ENCODE measurements at places on chromosomes 1 and 21. TPM values are rescaled to one million over a fixed set of nuclear protein-coding genes. Genes with fewer than 3 reads are reported as not detected.

CYB561D1 gene
- 4.2 TPM for total RNA-seq

- DNase-seq = no peak
Observed at GRCh38 chr1:198918920-198919319, 280.1 kb downstream of the PTPRC start.

- no peak for DNase-seq
Observed at GRCh38 chr1:109891930-109892329, 18.7 kb upstream of the CSF1 start.

GRCh38 chr1:58515794-58516401 is 30.6 kb downstream of the OMA1 start:
- peak; percentile 73 for DNase-seq

GRCh38 chr1:212455401-212455800 is 22.7 kb downstream of the NENF start:
- no peak for DNase-seq

DNA sequence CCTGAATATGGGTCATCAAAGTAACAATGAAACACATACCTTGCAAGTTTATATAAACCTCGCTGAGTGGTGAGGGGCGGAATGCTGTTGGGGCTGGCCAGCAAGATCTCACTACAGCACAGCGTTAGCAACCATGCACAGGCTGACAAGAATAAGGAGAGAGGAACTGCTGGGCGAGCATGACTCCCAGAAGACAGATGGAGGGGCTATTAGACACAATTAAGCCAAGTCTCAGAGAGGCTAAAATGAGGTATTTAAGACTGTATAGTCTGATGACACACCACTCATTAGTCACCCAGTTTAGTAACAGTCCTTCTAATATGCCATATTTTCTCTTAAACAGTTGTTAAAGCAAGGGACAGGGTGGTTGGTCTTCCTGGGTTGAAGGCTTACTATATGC is 340.2 kb upstream of the NR5A2 start:
- no peak for DNase-seq

DNA sequence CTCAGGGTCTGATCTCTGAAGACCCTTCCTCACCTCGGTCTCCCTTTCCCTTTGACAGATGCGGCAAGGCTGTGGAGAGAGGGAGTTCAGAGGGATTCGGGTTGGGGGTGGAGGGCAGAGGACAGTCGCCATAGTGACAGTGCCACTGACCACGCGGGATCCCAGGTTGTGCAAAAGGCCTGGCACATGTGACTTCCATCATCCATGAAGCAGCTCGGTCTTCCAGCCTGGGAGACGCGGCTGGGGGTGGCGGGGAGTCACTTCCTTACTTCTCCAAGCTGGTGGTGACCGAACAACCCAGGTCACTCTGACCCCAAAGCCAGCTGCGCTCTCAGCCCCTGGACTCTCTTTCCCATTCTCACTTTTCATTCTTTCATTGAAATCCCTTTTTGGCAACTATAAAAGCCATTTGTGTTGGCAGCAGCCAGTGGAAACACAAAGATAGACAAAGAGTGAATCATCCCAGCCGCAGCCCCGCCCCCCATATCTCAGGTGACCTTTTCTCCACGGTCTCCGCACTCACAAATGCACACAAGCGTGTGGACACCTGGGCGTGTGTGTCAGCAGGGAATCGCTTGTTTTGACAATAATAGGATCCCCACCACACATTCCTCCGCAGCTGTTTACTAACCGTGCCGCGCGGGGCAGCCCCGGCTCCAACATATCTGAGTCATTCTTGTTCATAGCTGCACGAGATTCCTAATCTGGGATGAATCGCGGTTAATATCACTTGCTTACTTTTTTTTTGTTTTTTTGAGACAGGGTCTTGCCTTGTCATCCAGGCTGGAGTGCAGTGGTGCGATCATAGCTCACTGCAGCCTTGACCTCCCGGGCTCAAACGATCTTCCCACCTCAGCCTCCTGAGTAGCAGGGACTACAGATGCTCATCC is 68.3 kb downstream of the DHRS3 start:
- DNase-seq = peak; percentile 92

DNA sequence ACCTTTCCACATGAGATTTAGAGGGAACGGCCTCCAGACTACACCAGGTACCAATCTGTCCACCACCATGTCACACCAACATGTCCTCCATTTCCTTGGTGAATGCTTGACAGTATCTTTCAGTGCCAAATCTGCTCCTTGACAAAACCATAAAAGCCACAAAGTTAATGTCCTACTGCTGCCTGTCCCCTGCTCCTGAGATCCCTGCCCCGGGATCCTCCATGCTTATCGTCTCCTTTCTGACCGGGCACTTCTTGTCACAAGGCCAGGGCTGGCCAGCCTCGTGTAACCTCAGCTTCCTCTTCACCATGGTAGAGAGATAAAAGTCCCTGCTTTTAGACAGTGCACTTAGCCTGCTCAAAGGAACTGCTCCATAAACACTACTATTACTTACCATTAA is 136.2 kb downstream of the NAV1 start:
- DNase-seq = no peak

DNA sequence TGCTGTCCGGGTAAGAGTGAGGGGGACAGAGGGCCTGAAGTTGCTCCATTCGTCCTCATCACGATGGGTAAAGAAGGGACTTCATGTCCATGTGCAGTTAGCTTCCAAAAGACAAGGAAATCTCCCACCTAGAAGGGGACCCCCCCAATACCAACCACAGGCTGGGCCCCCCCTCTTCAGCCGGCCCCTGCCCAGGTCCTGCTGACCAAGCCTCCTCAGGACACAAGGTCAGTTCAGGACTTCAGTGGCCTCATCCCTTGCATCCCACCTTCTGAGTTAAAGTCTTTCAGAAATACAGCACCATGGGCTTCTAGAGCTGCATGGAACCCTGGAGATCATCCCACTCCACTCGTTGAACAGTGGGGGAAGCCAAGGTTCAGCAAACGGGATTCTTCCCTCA is 115.4 kb upstream of the ERG start:
- no peak for DNase-seq

Data from sigmoid colon (tissue), 7 donors.